ENCODE measurements at places on chromosomes 11 and 22.

GRCh38 chr11:130550984-130551383 lies 102.5 kb downstream of the ADAMTS15 start:
- DNase-seq, result no peak

- DNase-seq, result no peak
These were observed 1.1 kb downstream of the EXT2 start for GRCh38 chr11:44096360-44097185.

DNA sequence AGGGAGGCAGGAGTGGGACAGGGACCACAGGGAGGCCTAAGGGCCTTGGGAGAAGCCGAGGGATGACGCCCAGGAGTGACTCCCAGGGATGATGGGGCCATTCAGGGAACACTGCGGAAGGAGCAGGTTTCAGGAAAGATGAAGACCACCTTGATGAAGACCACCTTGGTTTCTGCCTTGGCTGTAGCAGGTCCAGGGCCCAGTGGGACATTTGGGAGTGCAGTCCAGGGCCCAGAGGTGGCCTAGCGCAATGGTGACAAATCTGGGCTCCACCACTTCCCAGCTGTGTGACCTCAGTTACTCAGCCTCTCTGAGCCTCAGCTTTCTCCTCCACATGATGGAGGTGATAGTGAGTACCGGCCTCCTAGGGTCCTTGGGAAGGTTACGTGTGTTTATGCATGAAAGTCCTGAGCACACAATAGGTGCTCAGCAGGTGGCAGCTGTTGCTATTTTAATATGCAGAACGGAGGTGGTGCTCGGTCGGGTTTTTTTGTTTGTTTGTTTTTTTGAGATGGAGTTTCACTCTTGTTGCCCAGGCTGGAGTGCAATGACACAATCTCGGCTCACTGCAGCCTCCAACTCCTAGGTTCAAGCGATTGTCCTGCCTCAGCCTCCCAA lies 770 bp downstream of the TSGA10IP start:
- DNase-seq, result no peak

DNA sequence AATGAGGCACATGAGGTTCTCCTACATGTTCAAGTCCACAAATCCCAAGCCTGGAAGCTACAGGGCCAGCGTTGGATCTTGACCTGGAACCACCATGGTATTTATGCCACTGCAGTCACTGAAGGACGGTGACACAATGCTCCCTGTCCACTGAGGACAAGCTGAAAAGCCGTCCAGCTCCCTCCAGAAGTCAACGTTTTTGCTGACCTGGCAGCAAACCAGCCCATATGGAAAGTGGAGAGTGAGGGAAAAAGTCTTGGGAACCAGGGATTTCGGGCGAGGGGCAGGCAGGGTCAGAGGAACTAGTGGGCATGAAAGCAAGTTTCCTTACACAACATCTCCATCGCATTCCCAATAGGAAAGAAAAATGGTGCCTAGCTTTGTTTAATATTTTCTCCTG lies 33.3 kb downstream of the OPCML start:
- DNase-seq, result no peak

GRCh38 chr11:66218846-66219620 lies 49.4 kb upstream of the RAB1B start:
- no peak for DNase-seq

- no peak for DNase-seq
These were observed 118.7 kb downstream of the ST3GAL4 start for GRCh38 chr11:126474220-126474619.

DNA sequence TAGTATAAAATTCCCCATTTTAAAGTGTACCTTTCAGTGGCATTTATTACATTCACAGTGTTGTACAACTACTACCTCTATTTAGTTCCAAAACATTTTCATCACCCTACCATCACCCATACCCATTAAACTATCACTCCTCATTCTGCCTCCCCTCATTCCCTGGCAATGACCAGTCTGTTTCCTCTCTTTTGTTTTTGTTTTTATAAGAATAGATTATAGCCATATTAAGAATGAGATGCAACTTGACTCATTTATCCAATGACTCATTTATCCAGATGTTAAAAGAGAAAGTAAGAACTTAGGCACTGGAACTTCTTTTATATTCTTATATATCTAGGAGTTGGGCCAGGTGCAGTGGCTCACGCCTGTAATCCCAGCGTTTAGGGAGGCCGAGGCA lies 156.3 kb downstream of the FAT3 start:
- DNase-seq, result no peak

DNA sequence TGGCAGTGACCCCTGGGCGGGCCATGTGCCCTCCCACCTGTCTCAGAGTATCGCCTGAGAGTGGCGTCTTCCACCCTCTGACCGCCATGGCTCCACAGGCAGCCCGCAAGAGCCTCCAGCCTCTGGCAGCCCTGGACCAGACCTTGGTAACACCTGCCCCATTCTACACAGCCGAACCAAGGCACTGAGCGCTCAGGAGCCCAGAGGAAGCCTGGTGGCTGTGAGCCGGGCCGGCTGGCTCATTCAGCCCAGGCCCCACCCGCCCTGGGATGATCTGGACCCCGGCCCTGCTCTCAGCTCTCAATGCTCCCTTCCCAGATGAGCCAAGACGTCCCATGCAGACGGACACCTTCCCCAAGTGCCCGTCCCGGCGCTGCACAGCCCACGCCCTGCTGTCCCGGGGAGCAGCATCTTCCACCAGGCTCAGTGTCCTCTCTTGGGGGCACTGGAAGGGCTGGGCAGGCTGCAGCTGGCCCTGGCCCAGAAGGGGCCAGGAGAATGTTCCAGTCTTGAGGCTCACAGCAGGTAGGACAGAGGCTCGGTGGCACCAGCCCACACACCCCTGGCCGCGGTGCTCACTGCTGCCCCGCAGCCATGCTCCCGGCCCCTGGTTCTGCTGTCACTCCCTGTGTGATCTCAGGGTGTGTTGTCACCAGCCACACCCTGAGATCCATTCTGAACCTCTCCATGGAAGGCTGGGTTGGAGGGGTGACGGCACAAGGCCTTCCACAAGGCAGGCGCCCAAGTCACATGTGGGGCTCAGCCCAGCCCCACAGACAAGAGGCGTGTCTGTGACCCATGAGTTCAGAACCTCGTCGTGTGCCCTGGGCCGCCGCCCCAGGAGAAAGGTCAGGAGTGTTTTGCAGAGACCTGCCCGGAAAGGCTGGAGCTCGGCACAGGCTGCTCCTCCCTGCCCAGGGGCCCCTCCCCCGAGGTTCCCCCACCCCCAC lies 24.2 kb upstream of the PPARA start:
- no peak for DNase-seq

DNA sequence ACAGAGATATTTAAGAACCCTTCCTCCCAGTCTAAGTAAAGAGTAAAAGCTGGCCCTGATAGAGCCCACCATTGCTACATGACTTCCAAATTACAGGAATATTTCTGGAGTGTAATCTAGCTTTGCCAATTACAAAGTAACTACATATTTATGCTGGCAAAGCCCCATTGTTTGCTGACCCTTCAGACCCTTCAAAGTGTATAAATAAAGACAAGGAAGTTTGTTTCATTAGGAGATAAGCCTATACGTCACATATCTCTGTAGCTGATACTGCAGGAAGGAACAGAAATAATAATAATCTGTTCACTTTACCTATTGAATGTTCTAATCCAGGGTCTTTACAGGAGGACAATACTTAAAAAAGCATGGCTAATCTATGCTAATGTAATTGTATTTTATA lies 375.1 kb downstream of the SOX6 start:
- DNase-seq, result no peak

GRCh38 chr11:3655547-3655946 lies 10.6 kb downstream of the ART1 start:
- DNase-seq, result no peak

- no peak for DNase-seq
These were observed 130.8 kb downstream of the GRIK4 start for GRCh38 chr11:120642196-120642894.

- DNase-seq, result no peak
These were observed 706 bp upstream of the SCYL1 start for GRCh38 chr11:65524014-65524740.

- no peak for DNase-seq
These were observed 46.2 kb downstream of the BLID start for GRCh38 chr11:122069707-122070360.

GRCh38 chr11:88377144-88377543 lies 39.6 kb upstream of the CTSC start:
- DNase-seq, result no peak

- no peak for DNase-seq
These were observed 82.3 kb downstream of the YAP1 start for GRCh38 chr11:102192349-102193066.

GRCh38 chr11:76148231-76148630 lies 58.1 kb downstream of the WNT11 start:
- no peak for DNase-seq

GRCh38 chr22:44752285-44753188 lies at the start of gene ARHGAP8:
TSS of gene ARHGAP8 (plus strand) at chr22:44752575. CDS start at chr22:44786528, 33,953 bp downstream.
- DNase-seq, result no peak

- no peak for DNase-seq
These were observed 9.1 kb downstream of the TRPT1 start for GRCh38 chr11:64216879-64217278.

DNA sequence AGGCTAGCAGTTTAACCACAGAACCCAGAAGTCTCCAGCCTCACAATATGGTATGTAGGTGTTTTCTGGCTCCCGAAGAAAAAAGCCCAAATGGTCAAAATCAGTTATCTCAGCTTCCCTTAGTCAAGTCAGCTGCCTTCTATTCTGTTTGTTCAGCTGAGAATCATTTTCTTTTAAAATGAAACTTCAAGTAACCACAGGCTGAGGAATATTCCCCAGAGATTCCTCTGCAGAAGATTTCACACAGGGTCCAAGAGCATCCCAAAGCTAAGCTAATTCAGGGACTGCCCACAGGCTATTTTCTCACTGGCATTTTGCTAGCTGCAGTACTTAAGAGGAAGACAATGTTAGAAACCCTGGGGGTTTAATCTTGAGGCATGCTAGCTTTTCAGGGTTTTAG lies 977.0 kb upstream of the CHORDC1 start:
- no peak for DNase-seq

- no peak for DNase-seq
These were observed 164.0 kb upstream of the UBASH3B start for GRCh38 chr11:122491509-122491908.

DNA sequence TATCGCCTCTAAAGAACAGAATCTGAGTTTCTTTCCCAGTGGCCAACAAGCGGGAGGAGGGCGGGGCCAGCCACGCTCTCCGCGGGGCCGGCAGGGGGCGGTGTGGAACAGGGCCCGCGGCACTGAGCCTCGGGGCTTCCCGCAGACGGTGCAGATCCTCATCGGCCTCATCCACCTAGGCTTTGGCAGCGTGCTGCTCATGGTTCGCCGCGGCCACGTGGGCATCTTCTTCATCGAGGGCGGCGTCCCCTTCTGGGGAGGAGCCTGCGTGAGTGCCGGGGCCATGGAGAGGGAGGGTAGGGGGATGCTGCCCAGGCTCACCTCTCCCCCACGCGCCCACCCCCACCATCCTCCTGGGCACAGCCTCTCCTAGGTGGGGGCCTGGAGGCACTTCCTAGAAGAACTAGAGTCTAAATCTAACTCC lies 10.7 kb downstream of the MS4A15 start:
- no peak for DNase-seq

DNA sequence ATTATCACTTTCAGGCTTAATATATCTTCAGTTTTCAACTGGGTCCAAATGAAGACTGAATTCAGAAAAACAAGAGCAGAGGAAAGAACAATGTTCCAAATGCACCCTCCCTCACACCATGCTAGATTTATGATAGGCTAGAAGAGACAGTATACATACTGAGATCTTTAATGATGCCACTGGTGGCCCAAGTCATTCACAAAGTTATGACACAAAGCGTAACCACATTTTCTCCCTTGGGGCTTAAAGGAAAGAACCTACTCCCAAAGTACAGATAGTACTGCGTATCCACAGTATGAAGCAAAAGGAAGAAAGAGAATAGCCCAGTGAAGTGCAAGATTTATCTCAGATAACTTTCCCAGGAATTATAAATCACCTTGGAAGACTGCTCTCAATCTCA lies 10.9 kb upstream of the SOX6 start:
- DNase-seq, result no peak

DNA sequence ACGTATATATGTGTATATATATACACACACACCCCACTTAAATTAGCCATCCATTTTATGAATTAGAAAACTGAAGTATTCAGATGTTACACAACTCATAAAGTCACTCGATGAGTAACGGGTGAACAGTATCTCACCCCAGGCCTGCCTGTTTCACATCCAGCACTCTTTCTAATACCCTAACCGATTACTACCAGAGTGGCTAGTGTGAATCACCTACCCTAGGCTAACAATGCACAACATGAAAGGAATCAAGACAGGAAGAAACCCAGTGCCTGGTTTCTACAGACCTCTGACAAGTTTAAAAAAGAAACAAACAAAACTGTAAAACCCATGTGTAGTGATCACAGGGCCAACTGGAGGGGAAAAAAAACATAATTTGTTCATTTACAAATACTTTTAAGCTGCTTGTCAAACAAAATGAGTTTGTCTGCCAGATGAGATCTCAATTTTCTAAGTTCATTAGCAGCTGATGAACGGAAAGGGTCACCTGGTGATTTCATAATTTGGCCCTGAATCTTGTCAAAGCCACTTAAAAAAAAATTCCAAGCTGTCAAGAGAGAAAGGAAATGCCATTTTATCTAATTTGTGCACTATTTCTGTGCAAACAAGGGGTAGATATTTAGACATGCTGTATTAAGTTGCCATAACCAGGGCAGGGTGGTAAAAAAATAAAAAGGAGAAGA lies 134.8 kb downstream of the LARGE1 start:
- DNase-seq, result no peak

GRCh38 chr11:128057786-128058395 lies 529.5 kb downstream of the ETS1 start:
- DNase-seq, result no peak

GRCh38 chr11:62122076-62122475 lies 1.7 kb upstream of the INCENP start:
- DNase-seq, result no peak

DNA sequence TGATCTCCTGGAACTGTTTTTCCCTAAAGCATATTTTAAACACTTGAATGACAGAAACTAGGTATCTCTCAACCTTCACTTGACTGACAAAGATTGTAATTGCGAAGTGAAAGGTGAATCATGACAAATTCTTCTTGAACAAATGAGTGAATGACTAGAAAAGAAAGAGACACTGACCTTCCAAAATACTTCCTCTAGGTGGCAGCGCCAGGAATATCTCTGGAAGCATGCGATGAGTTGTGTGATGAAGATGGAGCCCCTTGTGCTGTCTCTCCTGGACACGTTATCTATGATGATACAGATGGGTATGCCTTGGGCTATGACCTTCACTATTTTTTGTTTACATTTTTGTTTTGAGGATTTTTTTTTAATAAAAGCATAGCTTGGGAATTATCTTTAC lies 7.0 kb upstream of the CASP12 start:
- DNase-seq, result no peak

- DNase-seq, result no peak
These were observed 4.3 kb downstream of the CBX7 start for GRCh38 chr22:39148026-39148726.

DNA sequence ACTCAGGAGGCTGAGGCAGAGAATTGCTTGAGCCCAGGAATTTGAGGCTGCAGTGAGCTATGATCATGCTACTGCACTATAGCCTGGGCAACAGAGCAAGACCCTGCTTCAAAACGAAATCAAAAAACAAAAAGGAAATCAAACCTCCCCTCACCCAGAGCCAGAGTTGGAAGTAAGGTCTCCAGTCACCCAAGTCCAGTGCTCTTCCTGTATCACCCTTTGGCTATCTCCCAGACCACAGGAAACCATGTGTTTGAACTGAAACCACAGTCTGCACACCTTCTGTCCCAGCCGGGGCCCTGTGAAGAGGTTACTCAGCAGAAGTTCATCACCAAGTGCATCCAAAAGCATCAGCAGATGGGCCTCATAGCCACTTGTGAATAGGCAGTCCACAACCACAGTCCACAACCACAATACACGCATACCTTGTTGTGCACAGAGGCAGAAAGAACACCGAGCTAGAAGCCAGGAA lies 4.6 kb downstream of the MYH9 start:
- peak; percentile 46 for DNase-seq

All from activated CD4-positive, alpha-beta T cell treated with anti-CD3 and anti-CD28 coated beads, Interleukin-2, amount 50 U/mL, for 1 hour (primary cell).